Stimulated activated CD4-positive, alpha-beta T cell treated with anti-CD3 and anti-CD28 coated beads, TNF-alpha, amount 100 ng/mL, for 4 hours (primary cell): ENCODE measurements at places on chromosomes 11 and 22.

DNA sequence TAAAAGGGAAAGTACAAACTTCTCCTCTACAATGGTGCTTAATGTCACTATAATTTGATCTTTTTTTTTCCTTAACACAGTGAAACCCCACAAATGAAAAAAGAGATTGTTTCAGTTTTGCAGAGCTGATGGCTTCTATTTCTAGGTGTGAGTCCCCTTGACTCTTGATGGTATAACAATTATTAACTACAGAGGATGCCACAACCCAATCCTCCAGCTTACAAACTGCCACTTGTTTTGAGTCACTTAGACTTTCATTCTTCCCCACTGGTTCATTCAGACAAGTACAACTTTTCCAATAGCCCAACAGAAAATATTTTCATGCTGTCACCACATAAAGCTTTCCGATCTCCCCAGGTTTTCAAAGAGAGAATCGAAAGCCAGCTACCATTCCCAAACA is 812.2 kb downstream of the LRRC4C start:
- no peak for DNase-seq

- DNase-seq = no peak
These were observed 66.7 kb upstream of the CSNK2A3 start for GRCh38 chr11:11419747-11420146.

DNA sequence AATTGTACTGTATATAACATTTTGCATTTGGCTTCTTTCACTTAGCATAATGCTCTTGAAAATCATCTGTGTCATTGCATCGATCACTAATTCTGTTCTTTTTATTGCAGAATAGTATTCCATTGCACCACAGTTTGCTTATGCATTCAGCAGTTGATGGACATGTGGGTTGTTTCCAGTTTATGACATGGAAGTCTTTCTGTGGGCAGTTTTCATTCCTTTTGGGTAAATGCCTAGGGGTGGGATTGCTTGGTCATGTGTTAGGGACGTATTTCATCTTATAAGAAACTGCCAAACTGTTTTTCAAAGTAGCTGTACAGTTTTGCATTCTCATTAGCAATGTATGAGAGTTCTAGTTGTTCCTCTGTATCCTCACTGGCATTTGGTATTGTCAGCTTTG is 127.0 kb downstream of the HIPK3 start:
- no peak for DNase-seq

DNA sequence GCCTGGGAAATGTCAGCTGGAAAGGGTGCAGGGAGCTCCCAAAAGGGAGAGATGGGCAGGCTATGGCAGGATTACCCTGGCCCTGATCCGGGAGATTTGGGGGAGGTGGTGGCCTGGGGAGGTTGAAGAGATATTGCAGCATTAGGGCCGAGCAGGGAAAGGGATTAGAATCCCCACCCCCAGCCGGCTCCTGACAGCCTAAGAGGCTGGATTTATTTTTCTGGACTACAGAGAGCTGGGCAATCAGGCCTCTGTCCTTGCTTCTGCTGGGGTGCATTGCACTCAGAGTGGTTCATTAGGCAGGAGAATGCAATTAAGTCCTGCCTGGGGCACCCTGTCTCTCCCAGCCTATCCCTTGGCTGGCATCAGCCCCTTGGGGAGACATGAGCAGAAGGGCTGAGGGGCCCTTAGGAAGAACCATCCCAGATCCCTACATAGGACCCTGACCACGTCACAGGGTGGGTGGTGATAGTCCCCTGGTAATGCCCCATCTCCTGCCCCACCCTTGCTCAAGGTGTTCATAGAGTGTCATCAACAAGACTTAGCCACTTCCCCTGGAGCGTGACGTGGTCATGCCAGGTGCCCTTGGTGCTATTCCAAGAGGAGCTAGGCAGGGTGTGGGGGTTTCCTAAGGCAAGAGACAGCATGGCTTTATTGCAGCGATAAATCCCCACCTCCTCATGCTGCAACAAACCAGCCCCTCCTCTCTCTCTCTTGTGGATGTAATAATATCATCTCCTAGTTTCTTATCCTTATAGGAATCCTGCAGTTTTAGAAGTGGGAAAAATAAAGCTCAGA is 38.4 kb upstream of the KLHL35 start:
- DNase-seq = no peak

DNA sequence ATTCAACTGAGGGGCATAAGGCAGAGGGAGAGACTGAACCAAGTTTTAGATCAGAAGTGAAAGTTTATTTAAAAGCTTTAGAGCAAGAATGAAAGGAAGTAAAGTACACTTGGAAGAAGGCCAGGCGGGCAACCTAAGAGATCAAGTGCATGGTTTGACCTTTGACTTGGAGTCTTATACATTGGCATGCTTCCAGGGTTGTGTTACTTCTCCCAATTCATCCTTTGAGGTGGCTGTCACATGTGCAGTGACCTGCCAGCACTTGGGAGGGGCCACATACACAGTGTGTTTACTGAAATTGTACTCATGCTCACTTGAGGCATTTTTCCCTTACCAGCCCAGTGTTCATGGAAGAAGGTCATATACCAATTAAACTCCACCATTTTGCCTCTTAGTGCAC is 30.4 kb downstream of the CYP2R1 start:
- no peak for DNase-seq

GRCh38 chr11:94933223-94934130 is 39.9 kb downstream of the CWC15 start:
- DNase-seq = no peak

DNA sequence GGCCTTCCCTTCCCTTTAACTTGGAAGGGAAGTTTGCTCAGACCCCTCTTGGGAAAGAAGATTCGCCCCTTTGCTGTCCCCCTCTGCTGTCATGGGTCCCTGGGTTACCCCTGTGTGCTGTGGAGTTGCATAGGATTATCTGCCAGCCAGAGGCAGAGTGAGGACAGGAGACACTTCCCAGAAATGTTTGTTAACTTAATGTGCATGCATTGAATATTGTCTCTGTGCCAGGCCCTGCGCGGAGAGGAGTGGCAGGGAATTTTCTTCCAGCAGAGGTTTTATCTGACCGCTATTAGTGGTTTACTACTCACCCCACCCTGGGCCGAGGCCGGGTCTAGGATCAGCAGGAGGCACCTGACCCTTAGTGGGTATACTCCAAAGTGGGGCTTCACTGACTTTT is 894.8 kb downstream of the TBC1D22A start:
- DNase-seq = no peak

DNA sequence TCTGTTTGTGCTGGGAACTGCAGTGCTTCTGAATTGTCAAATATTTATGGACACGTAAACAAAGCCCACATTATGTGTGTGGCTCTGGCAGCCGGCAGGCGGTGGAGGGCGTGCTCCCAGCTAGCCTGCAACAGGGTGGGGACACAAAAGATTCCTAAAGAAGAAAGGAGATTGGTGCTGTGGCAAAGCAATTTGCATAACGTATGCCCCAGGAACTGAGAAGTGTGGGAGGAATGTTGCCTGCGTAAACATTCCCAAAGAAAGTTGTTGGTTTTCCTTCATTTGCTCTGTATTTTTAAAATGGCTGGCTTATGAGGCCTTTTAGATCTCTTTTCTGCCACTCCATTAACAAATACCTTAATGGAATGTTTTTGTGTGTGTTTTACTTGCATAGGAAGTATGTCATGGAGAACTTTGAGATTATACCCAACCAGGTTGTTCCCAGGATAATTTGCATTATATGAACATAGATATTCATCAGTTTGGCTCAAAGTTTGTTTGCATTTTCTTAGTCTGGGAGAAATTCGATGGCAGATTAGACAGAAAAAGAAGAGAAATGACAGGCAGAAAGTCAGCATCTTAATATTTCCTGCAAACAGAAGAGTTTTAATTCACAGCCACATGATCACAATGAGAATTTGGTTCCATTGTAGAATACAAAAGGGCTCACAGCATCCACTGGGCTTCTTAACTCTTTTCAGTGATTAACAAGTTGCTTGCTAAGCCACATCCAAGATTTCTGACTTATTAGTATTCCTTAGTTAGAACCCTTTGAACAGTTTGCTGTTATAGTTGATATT is 41.8 kb upstream of the DLAT start:
- no peak for DNase-seq

DNA sequence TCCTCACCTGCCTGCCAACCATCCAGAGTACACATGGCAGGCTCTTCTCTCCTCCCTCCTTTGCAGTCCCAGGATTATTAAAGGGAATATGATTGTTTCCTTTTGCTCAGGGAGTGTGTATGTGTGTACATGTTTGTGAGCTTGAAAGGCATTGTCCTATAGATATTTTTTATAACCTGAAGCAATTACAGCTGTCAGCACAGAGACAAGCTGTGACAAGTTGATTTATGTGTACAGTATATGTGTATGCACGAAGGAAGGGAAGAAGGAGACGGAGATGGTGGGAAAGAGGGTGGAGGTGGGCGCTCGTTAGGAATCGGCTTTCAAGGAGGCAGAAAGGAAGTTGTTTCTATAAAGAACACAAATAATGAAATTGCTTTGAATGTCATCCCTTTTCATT is 537.0 kb downstream of the NTM start:
- DNase-seq = no peak

DNA sequence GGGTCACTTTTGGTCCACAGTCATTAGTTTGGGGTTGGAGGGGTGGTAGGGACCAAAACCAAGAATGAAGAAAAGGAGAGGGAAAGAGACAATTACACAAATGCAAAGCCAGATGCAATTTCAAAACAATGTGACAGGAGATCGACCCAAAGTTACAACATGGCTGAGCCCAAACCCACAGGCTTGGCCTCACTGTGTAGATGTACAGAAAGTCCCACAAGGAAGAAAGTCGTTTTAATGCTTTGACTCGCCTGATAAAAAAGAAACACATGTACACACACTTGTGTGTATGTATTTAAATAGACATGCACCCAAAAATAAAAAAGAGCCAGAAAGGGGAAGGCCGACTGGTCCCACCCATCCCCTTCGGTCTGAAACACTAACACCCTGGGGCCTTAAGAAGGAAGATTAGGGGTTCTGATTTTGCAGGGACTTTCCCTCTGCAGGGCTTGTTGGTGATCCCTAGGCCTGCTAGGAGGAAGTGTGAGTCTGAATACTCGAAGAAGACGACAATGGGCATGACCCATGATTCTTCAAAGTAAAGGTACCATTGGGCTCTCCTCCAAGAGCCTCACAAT is 104.1 kb downstream of the ETS1 start:
- DNase-seq = no peak

DNA sequence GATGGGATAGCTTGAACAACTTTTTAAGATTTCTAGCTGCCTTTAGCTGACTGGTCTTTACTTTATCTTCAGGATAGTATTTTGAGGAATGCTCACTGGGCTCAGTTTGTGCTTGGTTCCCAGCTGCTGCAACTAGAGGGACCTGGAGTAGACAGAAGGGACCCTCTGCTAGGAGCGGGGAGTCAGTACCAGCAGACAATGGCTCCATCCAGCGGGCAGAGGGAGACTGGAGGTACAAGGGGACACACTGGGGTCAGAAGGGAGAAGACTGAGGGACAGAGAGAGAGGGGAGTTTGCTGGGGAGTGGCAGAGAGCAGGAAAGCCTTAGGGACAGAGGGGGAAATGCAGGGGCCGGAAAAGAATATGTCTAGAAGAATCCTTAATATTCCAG is 22.0 kb upstream of the ACER3 start:
- no peak for DNase-seq
